KBM-7 (cell line): ENCODE measurements at places on chromosomes 5 and 9.

DNA sequence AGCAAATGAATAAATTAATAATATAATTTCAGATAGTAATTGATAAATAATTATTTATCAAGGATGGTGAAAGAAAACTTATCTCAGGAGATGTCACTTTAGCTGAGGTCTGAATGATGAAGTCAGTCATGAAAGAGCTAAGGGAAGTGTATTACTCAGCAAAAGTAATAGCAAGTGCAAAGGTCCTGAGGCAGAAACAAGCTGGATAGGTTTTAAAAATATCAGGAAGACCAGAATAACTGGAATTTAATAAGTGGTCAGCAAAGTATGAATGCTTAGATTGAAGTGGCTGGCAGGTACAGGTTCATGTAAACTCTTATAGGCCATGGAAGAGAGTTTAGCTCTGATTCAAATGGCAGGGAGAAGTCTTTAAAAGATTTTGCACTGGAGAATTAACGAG lies 1.0 kb upstream of the NMUR2 start:
- no peak for DNase-seq

- DNase-seq: no peak
Observed at GRCh38 chr5:8333977-8334376, 465.0 kb downstream of the MTRR start.

- DNase-seq: no peak
Observed at GRCh38 chr5:80057099-80057498, 22.0 kb downstream of the THBS4 start.

GRCh38 chr9:14277244-14277643 lies 36.7 kb downstream of the NFIB start:
- DNase-seq: no peak

GRCh38 chr5:110536120-110537115 lies 190.1 kb downstream of the TMEM232 start:
- DNase-seq: no peak

GRCh38 chr5:42985129-42986037 lies 54.7 kb downstream of the ANXA2R start:
- DNase-seq: no peak

DNA sequence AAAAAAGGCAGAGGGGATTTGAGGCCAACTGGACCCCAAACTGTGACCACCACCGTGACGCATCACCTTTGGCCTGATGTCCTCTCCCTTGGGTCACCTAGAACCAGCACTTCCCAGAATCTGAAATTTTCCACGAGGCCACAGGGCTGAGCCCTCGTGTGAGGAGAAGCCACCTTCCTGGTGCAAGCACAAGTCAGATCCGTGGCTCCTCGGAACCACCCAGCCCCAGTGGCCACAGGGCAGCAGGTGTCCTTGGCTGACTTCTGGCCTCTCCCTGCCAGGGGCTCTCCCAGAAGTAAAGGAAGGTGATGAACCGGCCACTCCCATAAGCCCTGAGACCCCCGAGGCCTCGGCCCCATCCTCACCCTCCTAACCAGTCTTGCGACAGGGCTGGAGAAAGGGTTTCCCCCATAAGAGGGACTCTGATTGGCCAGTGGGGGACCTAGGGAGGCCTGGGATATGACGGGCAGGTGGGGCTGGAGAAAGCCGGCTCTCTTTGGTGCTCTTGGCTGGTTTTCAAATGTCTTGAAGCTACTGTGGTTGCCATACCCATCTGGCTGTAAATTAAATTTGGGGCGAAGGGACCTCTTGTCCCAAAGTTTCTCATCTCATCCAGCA lies 20.9 kb upstream of the HMCN2 start:
- DNase-seq: no peak

DNA sequence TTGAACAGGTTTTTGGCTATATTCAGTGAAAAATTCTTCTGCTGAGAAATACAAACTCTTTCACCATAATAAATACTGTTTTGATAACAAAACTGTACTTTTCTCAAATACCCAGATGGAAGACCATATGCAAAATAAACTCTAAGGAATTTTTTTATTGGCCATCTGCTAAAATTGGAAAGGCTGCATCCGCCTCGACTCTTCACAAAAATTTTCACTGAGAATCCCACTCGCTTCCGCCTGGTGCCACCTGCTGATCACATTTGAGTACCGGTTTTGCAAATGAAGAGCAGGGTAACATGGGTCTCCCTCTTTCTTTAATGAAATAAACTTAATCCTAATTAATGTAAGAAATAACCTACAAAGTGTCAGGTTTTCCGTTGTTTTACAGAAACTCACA lies 76.4 kb downstream of the TTLL11 start:
- no peak for DNase-seq

DNA sequence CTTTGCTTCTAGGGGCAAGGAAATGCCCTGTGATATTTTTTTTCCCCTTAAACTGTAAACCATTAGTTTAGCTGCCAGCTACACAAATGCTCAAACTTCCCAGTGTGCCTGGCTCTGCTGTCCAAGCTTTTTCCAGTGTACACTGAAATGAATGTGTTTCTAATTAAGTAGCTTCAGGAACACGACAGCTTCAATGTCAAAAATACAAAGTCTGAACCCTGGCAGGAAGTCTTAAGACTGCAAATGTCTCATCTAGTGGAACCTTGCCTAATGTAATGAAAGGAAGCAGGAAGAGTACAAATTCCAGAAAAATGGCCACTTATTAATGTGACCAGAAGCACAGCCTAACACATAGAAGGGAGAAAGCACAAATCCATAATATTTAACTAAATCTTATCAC lies 255.2 kb downstream of the CRB2 start:
- no peak for DNase-seq

- DNase-seq: no peak
Observed at GRCh38 chr9:116027951-116028350, 125.6 kb upstream of the PAPPA start.

- DNase-seq: no peak
Observed at GRCh38 chr5:59180515-59180914, 597.6 kb downstream of the RAB3C start.

DNA sequence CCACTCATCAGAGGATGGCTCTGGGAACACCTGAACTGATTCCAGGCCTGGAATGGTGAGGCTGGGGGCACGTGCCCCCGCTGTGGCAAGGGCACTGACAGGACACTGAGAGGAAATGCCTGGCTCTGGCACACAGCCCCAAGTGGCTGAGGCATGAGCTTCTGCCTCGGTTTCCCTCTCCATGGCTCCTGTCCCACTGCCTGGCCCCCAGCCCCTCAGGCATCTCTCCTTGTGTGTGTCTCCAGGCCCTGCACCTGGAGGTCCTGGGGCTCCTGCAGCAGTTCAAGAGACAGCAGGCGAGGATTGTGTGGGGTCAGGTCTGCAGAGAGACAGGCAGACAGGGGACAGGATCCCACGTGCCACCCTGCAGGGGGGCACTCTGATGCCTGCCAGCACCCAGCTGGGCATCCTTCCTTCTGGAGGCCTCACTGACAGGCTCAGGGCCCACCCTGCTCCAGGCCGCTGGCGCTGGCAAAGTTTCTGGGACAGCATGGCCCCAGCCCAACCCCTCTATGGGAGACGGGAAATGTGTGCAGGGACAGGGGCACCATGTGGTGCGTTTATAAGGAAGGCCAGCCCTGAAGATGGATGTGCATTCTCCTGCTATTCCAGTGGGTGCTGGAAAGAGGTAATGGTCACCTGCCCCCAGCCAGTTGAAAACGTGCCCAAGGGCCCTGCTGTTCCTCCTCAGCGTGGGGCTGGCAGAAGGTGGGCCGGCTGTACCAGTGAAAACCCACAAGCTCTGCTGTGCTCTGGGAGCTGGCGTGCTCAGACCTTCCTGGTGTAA lies 66.0 kb downstream of the RASGEF1C start:
- no peak for DNase-seq

DNA sequence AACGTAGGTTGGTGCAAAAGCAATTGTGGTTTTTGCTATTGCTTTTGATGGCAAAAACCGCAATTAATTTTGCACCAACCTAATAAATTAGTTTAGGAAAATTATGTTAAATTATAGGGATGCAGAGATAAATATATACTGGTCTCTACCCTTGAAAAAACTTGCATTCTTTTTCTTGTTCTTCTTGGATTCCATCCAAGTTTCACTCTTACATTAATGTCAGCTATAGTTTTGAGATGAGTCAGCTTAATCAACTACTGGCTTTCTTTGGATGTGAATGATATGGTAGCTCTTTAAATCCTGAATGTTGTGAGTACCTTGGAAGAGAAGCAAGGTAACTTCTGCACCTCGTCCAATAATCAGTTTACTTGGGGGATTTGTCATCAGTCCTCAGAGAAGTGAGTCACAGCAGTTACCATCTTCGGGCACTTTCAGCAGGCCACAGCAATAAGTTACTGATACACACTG lies 549.0 kb upstream of the ZNF608 start:
- no peak for DNase-seq

GRCh38 chr9:607417-607816 lies 234.1 kb upstream of the DMRT1 start:
- no peak for DNase-seq

DNA sequence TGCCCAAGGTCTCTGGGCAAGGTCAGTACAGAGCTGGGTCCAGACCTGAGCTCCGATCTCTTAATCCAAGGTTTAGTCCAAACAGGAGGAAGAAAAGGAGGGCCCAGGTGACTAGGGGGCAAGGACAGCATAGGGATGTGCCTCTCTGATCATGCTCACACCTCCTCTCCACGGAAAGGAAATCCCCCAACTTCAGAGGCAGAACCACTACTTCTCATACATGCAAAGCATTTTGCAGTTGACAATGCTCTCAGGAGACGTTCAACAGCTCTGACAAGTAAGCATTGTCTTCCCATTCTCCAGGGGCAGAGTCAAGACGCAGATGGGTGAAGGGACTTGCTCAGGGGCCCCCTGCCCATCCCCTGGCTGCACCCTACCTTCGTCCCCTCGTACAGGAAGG lies 8.7 kb upstream of the CORO2A start:
- no peak for DNase-seq
